Effector memory CD8-positive, alpha-beta T cell (primary cell): ENCODE measurements at places on chromosomes 11 and 22.

GRCh38 chr11:19656140-19656541 is 56.5 kb upstream of the NAV2 start:
- DNase-seq, result no peak

- no peak for DNase-seq
Observed at GRCh38 chr11:2886191-2886894, 768 bp upstream of the CDKN1C start.

DNA sequence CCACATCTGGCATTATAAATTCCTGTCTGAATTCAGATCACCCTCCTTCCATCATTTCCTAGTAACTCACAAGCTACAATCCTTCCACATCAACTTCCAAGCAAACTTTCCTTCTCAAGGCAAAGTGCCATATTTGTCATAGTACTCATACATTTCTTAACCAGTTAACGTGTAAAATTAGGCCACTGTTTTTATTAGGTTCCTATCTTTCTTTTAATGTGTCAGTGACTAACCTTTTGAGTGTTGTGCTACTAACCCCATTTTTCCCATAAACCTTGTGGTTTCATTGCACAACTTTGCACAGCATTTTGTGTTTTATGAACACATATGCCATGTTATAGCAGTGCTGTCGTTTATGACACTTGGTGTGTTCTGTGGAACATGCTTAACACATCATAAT is 90.1 kb downstream of the KIF18A start:
- DNase-seq, result no peak

DNA sequence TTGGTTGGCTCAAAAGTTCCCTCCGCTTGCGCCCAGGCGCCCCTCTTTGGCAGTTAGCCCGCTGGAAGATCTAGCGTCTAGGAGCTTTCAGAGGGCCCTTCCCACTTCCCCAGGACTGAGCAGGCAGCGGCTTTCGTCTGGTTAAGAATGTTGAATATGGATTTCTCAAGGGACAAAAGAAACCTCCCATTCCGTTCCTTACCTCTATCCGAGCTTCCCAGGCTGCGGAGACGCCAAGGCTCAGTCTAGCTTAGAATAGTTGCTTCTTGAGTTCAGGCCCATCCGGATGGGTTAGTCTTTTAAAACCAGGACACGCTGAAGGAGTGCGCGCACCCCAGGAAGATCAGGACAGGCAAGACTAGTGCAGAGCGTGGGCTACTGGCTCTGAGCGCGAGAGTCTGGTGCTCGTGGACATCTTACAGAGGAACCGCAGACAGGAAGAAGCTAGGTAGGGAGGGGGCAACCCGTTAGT is 1.6 kb downstream of the NELL1 start:
- no peak for DNase-seq

- DNase-seq, result no peak
Observed at GRCh38 chr11:69353696-69354544, 60.0 kb downstream of the MYEOV start.

DNA sequence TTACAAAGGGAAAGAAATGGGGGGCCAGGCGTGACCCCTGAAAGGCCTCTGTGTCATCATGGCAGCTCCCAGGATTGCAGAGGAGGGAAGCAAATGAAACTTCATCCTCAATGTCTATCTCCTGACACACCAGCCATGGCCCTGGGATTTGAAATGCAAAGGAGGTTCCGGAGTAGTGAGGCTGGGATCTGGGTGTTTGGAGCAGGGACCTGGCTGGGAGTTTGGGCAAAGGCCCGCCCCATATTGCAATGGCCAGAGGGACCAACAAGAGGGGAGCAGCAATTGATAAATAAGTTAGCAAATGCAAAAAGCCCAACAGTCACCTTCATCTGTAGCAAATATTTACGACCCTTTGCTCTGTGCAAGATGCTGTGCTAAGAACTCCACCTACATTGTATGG is 77.7 kb upstream of the CCND1 start:
- DNase-seq, result no peak

DNA sequence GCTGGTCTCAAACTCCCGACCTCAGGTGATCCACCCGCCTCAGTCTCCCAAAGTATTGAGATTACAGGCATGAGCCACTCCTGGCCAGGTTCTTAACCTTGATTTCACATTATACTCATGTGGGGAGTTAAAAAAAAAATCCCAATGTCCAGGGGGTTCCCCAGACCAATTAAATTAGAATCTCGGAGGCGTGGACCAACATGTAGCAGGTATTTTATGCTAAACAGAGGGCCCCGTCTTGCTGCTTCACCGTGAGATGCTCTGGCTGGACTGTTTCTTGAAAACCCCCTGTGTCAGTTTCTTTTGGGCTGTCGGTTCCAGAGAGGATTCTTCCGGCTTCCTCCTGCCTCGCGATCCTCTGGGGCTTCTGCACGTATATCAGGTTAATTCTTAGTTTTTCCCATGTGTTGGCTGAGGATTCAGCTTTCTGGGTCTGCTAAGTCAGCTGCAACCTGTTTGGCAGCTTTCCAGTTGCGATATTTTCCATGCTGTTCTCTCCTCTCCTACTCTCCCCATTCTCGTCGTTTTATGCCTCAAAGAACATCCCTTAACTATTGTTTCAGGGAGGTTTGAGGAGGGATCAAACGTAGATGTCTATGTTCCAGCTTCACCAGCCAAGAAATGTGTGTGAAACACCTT is 50.6 kb upstream of the ACCSL start:
- DNase-seq, result no peak

- no peak for DNase-seq
Observed at GRCh38 chr11:64753380-64754123, 6.2 kb downstream of the PYGM start.

DNA sequence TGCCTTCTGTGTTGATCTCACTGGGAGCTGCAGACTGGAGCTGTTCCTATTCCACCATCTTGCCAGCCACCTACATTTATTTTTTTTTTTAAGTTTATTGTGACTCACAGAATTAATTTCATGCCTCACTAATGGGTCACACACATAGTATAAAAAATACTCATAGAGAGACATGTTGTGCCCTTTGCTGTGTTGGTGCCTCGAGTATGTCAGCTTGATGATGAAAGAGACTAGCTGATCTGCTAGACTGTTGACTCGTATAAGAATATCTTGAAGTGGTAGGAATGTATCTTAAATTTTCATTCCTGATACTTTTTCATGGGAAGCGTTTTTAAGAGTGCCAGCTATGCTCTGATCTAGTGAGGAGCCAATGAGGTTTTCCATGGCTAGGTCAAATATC is 28.6 kb upstream of the AMPD3 start:
- DNase-seq, result no peak

DNA sequence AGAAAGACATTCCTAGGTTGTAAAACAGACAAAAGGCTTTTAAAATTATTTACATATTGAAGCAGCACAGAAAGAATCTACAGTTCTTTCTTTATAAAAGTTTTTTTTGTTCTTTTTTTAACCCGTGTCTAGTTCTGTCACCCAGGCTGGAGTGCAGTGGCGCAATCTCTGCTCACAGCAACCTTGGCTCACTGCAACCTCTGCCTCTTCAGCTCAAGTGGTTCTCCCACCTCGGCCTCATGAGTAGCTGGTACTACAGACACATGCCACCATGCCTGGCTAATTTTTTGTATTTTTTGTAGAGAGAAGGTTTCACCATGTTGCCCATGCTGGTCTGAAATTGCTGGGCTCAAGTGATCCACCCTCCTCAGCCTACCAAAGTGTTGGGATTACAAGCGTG is 3.8 kb upstream of the INCENP start:
- no peak for DNase-seq

DNA sequence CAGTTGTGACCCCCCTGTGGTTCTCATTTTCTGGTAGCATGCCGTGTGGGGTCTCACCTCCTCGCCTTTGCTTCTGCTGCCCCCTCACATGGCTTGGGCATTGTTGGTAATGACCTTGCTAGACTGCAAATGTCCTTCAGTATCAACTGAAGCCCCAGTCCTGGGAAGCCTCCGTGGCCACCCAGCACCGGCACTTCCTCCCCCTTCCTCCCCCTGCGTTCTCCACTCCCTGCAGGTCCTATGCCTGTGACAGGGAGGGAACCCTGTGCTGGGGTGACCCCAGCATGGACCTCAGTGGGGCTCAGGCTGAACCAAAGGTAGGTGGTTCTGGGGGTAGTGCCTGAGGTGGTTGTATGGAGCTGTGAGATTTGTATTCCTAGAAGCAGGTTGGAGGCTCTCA is 5.9 kb downstream of the ST3GAL4 start:
- DNase-seq, result no peak

DNA sequence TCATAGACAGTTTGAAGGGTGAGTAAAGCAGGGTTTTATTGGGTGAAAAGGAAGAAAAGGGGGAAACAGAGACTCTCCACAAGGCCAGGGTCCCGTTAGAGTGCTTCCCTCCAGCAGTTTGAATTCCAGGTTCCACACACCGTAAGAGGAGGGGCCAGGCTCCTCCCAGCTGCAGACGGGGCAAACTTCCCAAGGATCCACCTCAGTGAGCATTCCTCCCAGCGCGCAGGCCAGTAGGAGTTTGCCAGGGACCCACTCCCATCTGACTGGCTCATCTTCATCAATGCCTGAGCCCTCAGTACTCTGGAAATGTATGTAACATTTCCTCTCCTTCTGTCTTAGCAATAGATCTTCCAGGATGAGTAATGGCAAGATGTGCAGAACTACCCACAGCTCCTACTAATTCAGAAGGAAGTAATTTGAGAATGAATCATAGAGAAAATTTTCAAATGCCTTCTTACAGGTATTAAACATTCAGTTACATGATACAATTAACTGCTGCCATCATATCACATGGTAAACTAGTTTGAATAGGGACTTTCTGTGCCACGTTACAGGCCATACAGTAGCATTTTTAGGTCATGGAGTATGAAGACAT is 34.0 kb upstream of the TRPC6 start:
- DNase-seq, result no peak

DNA sequence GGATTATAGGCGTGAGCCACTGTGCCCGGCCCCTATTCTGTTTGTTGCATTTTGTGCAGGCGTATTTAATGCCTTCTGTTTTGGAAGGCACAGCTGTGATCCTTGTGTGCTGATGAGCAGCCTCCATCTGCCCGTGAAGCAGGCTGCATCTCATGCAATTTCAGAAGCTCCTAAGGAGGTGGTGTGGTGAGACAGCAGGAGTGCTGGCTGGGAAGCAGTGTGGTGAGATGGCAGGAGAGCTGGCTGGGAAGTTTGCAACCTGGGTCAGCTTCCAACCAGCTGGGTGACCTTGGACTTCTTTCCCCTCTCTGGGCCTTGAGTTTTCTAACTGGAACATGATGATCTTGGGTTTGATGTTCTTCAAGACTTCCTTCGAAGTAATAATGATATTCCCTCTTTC is 525.1 kb downstream of the TBC1D22A start:
- no peak for DNase-seq

DNA sequence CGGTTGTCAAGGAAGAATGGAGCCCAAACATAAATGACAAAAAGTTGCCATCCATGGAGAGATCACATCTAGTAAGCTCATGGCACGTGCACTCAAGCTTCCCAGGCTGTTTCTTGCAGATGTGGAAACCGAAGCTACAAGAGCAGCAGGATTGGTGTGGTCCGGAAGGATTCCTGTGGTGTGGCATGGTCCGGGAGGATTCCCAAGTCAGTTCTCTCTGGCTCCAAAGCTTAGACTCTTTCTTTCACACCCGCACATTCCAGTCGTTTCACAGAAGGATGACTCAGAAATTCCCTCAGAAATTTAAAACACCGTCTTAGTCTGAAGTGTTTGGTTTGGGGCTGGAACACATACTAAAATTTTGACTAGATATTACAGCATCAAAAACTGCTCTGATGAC is 78.0 kb upstream of the DRD2 start:
- DNase-seq, result no peak

- DNase-seq, result no peak
Observed at GRCh38 chr11:10387206-10388083, 67.6 kb upstream of the AMPD3 start.

DNA sequence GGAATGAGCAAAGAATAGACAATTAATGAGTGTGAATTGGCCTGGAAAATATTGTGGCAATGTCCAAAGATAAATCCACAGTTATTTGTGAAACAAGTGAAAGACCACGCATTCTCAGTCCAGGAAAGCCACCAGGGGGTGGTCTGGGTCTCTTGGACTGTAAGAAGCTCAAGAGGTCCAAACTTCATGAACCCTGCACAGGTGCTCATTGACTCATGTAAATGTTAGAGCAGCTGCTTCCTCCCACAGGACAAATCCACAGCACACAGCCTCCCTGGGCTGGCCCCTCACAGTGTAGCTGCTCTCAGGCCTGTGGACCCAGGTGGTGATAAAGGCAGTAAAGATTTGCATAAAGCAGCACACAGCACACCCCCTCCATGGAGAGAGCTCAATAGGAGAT is 114.0 kb downstream of the ZNF280B start:
- DNase-seq, result no peak

DNA sequence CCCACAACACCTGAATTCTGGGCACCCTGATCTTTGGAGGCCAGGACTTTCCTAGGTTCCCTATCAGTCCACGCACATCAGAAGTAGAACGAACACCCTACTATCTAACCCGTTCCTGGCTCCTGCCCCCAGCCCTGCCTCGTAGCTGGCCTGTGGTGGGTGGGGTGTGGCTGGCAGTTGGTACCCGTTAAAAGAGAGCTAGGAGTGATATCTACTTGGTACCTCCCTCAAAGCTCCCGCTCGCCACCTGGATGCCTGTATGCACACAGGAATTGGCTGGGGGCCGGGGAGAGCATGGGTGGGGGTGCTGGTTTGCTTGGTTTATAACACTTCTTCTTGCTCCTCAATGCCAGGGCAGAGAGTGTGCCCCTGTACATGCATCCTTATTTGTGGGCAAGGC is 14.0 kb upstream of the NECTIN1 start:
- DNase-seq, result no peak
